RKO (cell line): ENCODE measurements at places on chromosomes 7 and 10.
A peak's percentile ranks its signal among the peaks of the same experiment; 100 is the strongest.

- no peak for DNase-seq
These were observed 3.9 kb downstream of the DOCK1 start for GRCh38 chr10:126909147-126909546.

DNA sequence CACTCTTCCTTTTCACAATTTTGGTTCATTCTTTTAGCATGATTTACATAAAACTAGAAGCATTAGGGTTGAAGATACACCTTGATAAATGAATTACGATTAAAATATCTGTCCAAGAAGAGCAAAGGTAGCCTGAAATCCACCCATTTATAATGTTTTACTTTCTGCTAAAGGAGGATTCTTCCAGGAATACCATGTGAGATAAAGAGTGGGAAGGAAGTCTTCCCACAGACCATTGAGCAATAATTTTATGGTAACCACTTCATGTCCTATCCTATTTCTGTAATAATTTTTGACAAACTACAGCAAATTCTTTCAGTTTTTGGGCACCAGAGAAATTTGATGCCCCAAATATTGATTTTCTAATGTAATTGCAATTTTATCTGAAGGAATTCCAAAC, 150.6 kb upstream of the STEAP4 start:
- DNase-seq: no peak

GRCh38 chr10:26222563-26222962, 6.0 kb downstream of the GAD2 start:
- DNase-seq: no peak

- DNase-seq: no peak
These were observed 43.7 kb upstream of the DGKI start for GRCh38 chr7:137890449-137890921.

GRCh38 chr7:73560109-73560835, 2.8 kb upstream of the BCL7B start:
- peak; percentile 90 for DNase-seq

DNA sequence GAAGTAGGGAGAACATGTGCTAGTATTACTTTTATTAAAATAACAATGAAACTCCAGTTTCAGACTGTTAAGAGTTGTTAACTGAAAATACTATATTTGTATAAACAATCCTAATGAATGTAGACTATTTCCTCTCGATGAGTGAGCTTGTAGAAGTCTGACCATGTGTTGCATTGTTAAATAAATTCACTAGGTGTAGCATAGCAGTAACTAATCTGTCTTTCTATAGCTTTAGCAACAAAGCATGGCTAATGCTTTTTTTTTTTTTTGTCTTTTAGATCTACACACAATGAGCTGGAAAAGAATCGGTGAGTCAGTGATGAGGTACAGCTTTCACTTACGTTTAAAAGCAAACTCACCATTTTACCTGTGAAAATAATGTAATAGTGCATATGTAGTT, 37.1 kb downstream of the MXI1 start:
- DNase-seq: peak; percentile 18

DNA sequence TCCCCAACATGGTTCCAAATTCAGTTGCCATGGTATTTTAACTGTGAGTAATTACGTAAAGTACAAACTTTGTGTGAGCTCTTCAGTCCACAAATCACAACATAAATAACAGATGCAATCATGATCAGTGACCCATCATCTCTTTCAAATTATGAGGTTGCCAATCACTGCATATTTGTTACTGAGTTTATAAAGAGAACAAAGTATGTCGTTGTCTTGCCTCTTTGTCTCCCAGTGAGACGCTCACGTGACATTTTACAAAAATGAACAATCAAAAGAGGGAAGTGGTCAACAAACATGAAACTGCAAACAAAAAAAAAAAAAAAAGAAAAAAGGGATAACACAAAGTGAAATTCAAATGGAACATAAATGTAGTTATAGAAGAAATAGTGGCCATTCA, 122.7 kb upstream of the PDSS1 start:
- DNase-seq: no peak

- DNase-seq: no peak
These were observed 86.6 kb downstream of the SLC25A13 start for GRCh38 chr7:96235281-96235680.

- DNase-seq: no peak
These were observed 76.0 kb downstream of the PHYHIPL start for GRCh38 chr10:59252491-59252890.

GRCh38 chr7:103636153-103636552, 190.1 kb upstream of the SLC26A5 start:
- DNase-seq: peak; percentile 40

- no peak for DNase-seq
These were observed 8.9 kb downstream of the FOXI2 start for GRCh38 chr10:127745861-127746260.

DNA sequence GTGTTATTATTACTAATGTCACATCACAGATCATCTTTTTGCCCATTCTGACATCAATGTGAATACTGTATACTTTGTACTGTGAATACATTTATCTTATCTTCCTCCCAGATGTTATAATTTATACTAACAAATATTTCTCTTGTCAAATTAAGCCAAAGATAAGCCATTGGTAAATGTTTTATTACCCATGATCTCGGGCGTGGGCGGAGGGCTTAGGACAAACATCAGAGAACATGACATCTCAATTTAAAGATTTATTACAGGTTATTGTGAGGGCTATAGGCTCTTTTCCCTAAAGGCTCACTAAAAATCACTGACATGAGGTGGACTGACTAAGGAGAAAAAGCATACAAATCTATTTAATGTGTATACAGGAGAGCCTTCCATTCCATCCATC, 58.2 kb upstream of the DGKB start:
- DNase-seq: no peak

- no peak for DNase-seq
These were observed 7.4 kb upstream of the TSPAN33 start for GRCh38 chr7:129136887-129137642.

DNA sequence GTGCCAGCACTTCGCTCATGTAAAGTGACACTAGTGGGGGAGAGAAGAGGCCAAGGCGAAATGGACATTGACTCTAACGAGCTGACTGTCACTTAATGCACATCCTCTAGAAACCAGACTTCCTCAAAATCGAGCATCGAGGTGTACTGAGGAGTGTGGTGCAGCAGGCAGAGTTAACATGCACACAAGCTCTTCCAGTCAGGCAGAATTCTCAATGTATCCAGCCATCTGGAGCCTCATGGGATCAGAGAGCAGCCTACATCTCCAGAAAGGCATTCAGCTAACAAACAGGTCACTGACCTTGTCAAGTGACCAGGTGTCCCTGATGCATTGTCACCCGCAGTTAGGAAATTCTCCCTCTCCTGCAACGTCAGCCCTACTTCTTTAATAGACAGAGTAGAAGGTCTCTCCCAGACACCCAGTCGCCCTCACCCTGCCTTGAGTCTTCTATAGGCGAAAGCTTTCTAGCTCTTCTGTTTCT, 259.8 kb upstream of the AOAH start:
- DNase-seq: no peak

DNA sequence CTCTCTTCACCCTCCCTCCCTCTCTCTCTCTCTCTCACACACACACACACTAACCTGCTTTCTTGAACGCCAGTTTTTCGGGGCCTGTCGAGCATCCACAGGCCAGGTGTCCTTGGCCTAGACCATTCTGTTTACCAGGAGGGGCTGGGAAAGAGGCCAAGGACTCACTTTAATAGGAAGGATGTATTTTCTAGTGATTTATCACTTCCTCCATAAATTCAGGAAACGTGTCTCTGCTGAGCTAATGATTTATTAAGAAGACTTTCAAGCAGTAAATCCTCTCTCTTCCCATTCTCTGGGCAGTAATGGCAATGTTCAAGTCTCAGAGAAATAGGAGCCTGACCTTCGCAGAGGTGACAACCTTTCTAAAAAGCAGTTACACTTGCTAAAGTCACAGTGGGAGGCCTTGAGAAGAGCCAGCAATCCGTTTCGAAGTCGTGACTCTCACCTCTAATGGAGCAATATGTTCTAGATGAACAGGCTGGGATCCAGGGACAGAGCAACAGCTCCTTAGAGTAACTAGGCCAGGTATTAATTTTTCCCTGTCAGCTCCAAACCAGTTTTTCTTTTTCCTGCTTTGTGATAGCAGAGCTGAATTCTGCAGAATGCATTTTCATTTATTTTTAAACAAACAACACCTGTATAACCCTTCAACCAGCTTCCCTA, 1357.5 kb upstream of the SORCS1 start:
- DNase-seq: no peak

DNA sequence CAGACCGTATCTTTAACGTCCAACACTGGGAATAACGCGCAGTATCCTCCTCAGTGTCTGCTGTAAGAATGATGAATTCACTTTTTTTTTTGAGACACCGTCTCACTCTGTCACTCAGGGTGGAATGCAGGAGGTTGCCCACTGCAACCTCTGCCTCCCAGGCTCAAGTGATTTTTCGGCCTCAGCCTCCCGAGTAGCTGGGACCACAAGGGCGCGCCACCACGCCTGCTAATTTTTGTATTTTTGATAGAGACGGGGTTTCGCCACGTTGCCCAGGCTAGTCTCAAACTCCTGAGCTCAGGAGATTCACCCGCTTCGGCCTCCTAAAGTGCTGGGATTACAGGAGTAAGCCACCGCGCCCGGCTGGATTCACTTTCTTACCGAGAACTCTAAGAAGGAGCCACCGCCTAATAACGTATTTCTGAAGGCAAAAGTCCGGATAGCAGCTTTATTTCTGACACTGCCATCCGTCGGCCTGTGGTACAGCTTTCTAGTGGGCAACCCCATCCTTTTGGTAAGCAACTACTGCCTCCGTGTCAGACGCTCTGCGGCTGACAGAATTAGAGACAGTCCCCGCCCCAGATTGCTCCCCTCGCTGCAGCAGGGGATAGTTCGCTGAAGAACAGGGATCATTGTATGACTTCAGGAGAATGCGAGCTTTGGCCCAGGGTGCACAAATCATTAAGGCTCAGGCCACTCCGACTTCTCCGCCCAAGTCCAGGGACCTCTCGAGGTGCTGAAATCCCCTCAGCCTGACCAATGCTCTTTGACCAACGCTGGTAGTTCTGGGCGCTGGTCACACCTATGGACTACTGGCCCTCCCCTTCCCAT, 662 bp downstream of the POLR3A start:
- DNase-seq: peak; percentile 55

- peak; percentile 47 for DNase-seq
These were observed 68.0 kb downstream of the SEPTIN14 start for GRCh38 chr7:55794527-55794926.

DNA sequence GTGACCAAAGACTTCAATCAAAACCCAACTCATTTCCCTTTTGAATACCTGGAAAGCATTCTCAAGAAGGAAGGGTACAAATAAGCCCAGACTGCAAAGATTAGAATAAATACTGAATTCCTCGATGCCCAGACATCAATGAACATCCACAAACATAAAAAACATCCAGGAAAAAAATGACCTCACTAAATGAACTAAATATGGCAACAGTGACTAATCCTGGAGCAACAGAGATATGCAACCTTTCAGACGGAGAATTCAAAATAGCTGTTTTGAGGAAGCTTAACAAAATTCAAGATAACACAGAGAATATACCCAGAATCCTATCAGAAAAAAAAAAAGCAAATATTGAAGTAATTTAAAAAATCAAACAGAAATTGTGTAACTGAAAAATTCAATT, 43.2 kb downstream of the PCLO start:
- no peak for DNase-seq

DNA sequence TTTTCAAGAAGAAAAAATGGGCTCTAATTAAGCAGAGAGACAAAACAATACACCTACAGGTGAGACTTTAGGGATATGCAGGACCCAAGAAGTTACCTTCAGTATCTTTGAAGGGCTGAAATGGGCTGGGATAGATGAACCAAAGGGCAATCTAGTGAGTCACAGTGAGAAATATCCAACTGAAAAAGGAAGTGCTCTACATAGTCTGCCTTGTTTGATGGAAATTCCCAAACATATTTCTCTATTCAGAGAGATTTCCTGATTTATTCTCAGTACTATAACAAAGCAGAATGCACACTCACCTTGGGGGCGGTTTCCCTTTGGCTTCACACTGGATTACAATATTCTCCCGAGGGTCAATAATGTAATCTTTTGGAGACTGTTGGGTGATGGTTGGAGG, 104.1 kb upstream of the LAMB4 start:
- no peak for DNase-seq

DNA sequence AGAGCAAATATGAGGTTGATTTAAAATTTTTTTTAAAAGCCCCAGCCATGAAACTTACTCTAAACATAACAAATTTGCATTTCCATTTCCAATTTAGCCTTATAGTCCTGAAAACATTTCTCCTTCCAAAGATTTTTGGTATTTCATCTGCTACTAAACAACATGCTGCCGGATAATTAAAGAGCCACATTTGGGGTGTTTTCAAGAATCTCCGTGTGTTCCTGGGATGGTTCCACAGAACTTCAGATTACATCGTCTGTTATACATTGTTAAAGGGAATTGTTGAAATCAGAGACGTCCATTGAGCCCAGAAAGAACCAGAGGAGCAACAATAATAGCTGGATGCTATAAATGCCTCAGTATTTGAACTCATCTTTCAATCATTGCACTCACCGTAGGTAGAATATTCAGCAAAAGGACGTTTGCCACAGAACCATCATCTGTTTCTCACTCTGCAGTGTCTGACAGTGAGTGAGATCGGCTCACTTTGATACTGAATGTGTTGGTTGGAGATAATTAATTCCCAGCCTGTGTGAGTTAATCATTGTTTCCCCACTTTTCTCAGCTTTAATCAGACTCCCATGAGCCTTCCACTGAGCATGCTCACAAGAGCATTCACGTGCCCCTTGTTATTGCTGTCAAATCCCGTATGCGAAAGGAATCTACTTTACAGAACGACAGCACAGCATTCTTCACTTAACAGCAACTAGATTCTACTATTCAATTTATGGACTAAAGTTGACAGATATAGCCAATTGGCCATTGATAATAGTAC, 128.4 kb upstream of the PALS2 start:
- DNase-seq: no peak

- no peak for DNase-seq
These were observed 70.8 kb upstream of the UCN3 start for GRCh38 chr10:5293691-5294550.

GRCh38 chr10:33347211-33347610, 12.7 kb upstream of the NRP1 start:
- peak; percentile 46 for DNase-seq

DNA sequence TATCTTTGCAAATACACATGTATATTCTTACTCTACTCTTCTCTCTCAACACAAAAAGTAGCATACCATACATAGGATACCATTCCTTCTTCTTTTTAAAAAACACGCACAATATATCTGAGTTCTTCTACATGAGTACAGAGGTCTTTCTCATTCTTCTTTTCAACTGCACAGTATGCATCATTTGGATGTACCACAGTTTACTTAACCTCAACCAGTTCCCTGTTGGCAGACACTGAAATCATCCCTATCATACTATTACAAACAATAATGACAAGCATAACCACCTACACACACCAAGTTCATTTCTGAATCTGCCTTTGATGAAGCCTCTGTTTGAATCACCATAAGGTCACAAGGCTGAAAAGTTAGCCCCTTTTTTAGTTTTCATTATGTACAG, 25.7 kb upstream of the GGCT start:
- no peak for DNase-seq

GRCh38 chr10:102644646-102645387, 538 bp downstream of the TRIM8 start:
- peak; percentile 92 for DNase-seq

GRCh38 chr7:34655384-34655783, 2.6 kb upstream of the NPSR1 start:
- no peak for DNase-seq

GRCh38 chr10:15035385-15036301, 8.1 kb upstream of the OLAH start:
- DNase-seq: no peak
